ENCODE measurements at places on chromosomes 3 and 15. TPM values are rescaled to one million over a fixed set of nuclear protein-coding genes. Genes with fewer than 3 reads are reported as not detected.

The MAGEL2 gene
- total RNA-seq, result not detected

The TFRC gene
- 267 TPM for total RNA-seq

The MEX3B gene
- 0.34 TPM for total RNA-seq

The XCR1 gene
- not detected for total RNA-seq

The TMEM207 gene
- 0.65 TPM for total RNA-seq

The ITGB5 gene
- 123 TPM for total RNA-seq

DNA sequence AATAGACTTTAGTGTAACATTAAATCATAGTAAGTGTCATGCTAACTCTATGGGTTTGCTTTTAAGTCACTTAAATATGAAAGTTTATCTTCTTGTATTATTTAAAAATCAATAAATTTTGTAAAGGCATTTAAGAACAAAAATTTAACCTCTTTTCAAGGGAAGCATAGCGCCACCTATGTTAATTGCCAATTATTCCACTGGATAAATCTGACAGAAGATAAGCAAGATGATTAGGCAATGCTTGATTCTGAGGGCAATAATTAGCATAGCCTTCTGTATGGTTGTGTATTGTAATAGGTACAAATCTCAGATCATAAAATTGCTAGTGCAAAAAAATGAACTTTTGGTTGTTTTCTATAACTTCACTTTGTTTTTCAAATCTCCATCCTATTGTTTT lies 560.1 kb downstream of the GRM7 start:
- DNase-seq, result no peak

DNA sequence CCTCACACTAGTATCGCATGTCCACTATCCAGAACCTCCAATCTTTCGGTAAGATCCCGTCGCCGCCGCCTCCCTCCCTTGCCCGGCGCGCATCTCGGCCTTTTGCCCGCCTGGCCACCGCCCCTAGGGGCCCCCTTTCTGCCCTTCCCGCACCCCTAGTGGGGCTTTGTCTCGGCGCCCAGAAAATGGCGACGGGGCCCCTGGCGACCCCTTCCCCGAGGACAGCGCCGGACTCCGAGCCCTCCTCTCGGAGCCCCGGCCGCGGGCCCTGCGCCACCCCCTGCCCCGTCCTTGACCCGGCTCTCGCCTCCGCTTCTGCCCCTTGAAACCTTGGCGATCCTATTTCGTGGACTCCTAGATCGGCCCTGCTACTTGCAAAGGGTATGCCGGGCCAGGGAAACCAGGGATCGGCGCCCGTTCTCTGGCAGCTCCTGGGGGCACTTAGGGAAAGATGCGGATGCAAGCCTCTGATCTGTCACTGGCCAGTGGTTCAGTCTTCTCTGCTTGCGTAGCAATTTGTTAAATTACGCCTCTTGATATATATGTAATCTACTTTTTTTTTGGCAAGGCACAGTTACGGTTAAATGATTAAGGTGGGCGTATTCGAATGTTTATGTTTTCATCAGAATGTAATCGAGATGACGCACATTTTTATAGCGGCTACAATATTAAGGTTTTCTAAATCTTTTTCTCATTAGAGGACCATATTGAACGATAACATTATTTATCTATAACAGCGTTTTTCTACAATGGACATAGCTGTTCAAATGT lies 603 bp downstream of the EIF1B start:
- peak; percentile 48 for DNase-seq

GRCh38 chr15:49490966-49491365 lies 67.9 kb downstream of the FGF7 start:
- no peak for DNase-seq

GRCh38 chr15:76190751-76191538 lies 120.3 kb downstream of the ETFA start:
- peak; percentile 87 for DNase-seq

- peak; percentile 67 for DNase-seq
Observed at GRCh38 chr3:163056874-163057497, 1560.4 kb downstream of the OTOL1 start.

DNA sequence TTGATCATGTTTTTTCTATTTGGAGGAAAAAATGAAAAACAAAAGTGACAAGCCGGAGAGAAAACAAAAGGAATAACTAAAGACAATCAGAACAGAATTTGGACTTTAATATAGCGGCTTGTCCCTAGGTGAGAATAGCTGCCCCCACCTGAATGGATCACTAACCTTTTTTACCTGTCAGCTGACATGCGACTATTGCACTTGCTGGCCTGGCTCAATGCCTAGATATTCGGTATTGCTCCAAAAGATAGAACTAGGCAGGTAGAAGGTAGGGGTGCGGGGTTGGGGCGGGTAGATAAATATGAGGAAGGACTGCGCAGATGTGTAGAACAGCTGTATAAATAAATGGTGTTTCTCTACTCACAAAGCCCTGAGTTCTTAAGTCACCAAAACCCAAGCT lies 650 bp upstream of the MORC1 start:
- DNase-seq, result no peak

DNA sequence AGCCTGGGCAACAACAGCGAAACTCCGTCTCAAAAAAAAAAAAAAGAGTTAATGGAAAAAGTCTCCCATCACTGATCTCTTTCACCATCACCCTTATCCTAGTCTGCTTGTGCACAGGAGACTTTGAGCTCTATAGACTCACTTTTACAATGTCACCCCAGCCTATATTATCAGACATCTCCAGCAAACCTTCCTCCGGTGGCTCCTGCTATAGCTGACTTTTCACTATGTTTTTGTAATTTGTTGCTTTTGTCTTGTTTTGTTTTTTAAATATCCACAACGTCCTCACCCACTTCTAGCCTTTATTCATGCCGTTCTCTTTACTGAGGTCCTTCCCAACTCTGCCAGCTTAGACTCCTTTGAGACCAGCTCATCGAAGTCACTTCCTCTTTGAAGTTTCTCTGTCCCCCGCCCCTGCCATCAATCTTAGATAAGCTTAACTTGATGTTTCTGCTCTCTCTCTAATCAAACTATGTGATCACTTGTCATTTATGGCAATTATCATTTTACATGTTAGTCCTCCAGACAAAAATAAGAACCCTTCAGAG lies 82.7 kb upstream of the CHD2 start:
- DNase-seq, result no peak

Data from Caco-2 (cell line).